ENCODE measurements at places on chromosomes 1 and 21.
A peak's percentile ranks its signal among the peaks of the same experiment; 100 is the strongest.

DNA sequence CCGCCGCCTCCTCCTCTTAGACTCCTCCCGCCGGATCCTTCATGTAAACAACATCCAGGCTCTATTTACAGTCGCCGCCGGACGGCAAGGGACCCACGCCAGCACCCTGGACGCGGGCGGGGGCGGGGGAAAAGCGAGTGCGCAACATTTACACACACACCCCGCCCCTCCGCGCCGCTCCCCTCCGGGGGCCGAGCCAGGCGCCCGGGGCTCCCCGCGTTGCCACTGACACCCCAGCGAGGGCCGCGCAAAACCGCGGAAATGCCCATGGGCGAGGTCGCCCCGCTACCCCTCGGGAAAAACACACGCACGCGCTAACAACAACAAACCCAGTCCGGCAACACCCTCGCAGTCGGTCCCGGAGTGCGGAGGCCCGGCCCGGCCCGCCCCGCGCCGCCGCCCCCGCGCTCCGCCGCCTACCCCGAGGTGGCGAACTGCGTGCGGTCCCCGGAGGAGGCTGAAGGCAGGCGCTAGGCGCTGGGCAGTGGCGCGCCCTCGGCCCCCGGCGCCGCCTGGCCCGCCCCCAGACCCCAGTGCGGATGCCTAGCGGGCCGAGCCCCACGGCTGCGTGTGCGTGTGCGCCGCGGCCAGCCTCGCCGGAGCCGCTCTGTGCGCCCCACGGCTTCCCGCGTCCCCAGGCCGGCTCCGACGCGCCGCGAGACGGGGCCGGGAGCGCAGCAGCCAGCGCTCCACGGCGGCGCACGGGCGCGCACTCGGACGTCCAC, 81.1 kb upstream of the AK4 start:
- peak; percentile 49 for DNase-seq

GRCh38 chr1:229661022-229661877, 35.2 kb downstream of the URB2 start:
- DNase-seq: peak; percentile 41

DNA sequence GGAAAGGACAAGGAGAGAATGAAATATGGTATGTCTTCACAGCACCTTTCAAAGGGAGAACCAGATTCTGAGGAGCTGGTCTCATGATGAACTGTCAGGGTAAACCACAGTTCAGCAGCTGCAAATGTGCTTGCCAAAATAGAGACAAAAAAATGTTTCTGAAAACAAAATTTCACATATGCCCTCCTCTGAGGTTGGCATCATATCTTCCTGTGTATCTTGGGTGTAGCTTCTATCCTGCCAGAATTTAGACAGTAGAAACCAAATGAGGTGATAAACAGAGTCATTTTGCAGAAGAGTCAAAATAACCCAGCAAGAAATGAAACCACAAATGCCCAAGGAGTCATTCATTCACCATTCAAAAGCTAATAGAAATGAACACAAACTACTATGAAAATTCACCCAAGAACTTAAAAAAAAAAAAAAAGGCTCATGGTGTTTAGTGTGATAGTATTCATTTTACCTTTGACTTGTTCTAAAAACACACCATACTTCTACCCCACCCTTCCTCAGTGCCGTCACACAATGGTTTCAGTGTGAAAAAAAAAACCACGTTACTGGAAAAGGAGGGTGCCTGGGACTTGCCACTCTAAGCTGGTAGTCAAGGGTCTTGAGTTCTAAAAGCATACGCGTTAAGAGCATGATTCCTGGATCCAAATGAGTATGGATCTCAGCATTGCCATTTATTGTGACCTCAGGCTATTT, 18.5 kb downstream of the SELL start:
- DNase-seq: peak; percentile 45

DNA sequence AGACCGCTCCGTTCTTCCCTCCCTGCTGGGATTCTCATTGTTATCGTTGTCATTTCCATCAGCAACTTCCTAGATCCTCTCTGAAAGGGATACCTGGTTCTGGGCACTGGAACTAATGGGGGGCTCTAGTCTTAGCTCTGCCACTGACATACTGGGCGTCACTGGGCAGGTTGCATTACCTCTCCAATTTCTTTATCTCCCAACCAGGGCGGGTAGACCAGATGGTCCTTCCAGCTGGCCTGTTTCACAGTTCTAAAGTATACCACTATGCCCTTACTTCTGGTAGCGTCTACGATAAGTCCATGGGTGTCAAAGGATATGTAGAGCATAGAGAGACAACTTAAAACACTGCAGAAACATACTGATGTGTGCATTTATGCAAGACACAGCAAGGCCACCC, 1.4 kb downstream of the GPR37L1 start:
- no peak for DNase-seq

- peak; percentile 29 for DNase-seq
Observed at GRCh38 chr1:31183927-31184554, 55.6 kb downstream of the NKAIN1 start.

DNA sequence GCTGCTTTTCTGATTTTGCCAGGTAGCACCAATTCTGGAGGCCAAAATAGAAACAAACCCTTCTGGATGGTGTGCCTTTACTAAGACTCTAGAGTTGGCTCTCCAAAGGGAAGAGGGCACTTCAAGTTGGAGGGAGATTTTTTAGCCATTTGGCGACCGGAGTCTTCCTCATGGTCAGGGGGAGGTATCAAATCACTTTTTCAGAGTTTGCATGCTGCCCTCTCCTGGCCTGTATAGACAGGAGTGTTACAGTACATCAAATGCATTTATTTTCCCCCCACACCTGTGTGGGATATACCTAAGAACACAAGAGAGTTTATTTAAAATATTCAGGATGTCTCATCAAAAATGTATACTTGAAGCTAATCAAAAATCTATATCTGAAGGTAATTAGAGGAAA, 3.2 kb downstream of the GREM2 start:
- DNase-seq: no peak

All from activated T-helper 2 cell treated with anti-CD3 and anti-CD28 coated beads, Interferon-gamma antibody, Interleukin-2, Interleukin-4, amounts not matched to agents 10 μg/mL and 5 μg/mL and 100 μg/mL, durations not matched to agents 14 hours and 24 hours and 36 hours (primary cell).